ENCODE measurements at places on chromosomes 7 and 10.

- no peak for DNase-seq
Observed at GRCh38 chr10:9613338-9614075, 1404.2 kb upstream of the CELF2 start.

DNA sequence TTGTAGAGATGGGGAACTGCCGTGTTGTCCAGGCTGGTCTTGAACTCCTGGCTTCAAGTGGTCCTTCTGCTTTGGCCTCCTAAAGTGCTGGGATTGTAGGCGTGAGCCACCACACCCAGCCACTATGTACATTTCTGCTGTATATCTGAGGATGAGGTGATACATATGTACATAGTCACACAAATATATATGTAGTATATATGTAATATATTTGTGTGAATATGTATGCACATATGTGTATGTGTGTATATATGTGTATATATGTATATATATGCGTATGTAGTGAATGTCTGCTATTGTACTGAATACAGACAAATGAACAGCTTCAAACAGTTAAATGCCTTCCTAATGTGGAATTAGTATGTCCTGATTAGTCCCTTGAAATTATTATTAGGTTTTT lies 70.3 kb downstream of the EXOC6 start:
- no peak for DNase-seq

DNA sequence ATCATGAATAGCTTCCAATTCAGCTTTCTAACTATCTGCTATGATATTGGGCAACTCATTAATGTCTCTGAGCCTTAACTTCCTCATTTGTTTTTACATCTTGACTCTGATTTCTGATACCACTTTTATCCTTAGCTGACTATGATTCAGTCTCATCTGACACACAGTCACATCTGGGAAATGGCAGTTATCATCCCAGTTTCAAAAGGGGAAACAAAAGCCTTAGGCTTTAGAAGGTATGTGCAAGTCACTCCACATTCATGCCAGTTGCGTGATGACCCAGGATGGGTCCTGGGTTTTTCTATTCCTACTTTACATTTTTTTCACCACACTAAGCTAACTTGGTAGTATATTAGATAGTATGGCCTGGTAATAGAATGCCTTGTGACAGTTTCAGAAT lies 12.7 kb downstream of the SCIN start:
- no peak for DNase-seq

DNA sequence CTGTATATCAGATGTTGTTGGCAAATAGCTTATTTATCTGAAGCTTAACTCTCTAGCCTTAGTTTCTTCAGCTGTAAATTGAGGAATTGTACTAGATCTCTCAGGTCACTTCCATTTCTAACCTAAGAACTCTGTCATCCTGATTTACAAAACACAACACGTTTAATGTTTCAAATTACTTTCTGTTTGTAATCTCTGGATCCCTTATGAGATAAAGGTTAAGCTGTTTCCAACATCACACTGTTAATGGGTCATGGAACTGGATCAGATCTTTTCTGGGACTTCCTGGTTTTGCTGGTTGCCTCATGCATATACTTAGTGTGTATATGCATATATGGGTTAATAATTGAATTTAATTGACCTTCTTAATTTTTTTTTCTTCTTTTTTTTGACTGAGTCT lies 9.9 kb downstream of the SAMD8 start:
- DNase-seq, result no peak

DNA sequence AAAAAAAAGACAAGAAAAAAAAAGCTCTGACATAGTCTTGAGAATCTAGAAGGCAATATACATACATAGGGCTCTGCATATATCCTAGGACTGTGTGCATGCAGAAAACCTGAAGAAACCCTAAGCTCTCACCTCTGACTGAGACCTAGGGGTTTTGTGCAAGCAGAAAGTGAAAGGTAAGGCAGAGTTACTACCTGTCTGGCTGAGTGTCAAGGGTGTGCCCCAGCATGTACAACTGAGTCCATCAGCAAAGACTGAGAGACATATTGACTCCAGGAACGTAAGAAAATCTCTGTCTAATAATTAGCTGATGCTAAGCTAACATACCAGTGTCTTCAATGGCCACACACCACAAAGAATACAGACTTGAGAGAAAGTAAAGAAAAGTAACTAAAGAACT lies 16.3 kb upstream of the HNRNPH3 start:
- DNase-seq, result no peak

DNA sequence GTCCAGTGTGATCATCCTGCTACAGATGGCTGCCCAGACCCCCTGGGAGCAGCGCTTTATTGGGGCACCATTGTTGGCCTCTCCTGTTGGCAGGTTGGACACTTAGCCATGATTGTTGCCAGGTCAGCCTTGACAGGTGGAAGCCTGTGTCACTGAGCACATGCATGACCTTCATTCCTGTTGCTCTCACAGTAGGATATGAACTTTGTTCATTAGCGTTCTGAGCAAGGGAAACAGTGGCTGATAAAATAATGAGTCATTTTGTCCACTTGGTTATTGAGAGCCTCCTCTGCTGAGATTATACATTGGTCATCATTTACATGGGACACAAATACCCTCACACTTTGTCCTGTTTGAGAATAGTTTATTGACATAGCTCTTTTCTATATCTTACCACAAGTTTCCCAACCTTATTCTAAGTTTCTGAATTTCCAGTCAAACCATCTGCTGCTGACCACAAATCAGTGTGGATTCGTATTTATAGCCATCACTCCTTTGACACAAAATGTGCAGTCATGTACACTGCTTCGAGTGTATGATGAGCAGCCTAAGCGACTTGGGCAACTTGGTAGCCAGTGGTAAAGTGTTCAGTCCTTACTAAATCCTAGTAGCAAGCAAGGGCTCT lies 102.6 kb downstream of the TPST1 start:
- no peak for DNase-seq

DNA sequence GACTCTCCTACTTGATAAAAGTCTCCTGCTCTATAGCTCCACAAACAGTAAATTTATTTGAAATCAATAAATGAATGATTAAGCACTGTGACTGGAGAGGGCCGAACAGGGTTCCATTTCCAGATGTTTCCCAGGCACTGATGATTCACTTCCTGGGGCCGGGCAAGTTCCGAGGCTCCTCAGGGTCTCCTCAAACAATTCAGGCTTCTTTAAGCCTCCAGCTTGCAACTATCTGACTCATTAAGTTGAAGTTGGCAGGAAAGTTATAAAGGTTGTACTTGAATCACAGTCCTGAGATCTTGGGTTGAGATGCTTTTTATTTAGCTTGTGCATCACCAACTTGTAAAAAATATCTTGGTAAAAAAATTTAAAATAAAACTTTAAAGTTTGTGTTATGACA lies 612.9 kb downstream of the DNAJB6 start:
- no peak for DNase-seq

- no peak for DNase-seq
Observed at GRCh38 chr10:80443531-80443974, 10.6 kb upstream of the TSPAN14 start.

DNA sequence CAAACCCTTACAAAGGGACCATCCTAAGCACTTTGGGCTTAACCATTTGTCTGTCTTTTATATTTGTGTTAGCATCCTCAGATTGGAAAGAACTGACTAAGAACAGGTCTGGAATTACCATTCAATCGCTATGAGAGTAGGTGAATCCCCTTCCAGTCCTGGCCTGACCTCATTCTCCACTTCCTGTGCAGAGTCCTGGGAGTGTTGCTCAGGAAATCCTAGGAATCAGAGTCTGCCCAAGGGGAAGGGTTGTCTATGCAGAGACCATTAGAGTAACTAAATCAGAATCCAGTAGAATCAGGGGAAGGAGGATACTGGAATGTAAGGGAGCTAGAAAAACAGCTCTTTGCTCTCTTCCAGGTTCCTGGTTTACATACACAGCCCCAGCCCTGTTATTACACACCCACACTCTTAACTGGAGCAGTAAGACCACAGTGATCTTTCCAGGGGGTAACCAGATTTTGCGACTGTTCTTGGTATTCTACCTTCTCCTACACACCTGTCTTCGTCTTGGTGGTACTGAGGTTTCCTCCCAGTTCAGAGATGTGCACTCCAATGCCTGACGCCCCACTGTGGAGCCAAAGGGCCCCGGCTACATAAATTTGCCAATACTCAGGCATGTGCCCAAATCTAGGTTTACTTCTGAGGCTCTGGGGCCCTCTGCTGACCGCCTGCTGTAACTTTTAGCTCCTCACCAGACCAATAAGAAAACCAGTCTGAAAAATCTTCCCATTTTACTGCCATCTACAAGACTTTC lies 103.7 kb downstream of the RNF216 start:
- DNase-seq, result no peak

DNA sequence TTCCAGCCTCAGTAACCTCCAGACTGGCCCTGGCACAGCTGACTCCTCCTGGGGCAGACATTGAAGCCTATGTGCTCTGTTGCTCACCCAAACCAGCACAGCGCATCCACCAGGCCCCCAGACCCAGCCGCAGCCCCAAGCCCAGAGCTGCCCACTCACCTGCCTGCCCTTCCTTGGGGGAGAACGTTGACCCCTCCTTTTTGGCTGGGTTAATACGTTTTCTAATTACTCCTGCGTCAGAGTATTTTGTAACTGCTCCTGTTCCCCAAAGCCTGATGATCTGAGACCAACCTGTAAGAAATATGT lies 106.9 kb upstream of the NPS start:
- no peak for DNase-seq

GRCh38 chr7:30743371-30744074 lies 8.4 kb upstream of the INMT start:
- no peak for DNase-seq

DNA sequence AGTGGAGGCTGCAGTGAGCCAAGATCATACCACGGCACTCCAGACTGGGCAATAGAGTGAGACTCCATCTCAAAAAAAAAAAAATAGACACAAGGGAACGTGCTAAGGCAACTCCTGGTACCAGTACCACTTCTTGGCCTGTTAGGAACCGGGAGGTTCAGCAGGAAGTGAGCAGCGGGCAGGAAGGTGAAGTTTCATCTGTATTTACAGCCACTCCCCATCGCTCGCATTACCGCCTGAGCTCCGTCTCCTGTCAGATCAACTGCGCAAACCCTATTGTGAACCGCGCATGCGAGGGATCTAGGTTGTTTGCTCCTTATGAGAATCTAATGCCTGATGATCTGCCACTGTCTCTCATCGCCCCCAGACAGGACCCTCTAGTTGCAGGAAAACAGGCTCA lies 69.9 kb upstream of the FOXK1 start:
- DNase-seq, result no peak

DNA sequence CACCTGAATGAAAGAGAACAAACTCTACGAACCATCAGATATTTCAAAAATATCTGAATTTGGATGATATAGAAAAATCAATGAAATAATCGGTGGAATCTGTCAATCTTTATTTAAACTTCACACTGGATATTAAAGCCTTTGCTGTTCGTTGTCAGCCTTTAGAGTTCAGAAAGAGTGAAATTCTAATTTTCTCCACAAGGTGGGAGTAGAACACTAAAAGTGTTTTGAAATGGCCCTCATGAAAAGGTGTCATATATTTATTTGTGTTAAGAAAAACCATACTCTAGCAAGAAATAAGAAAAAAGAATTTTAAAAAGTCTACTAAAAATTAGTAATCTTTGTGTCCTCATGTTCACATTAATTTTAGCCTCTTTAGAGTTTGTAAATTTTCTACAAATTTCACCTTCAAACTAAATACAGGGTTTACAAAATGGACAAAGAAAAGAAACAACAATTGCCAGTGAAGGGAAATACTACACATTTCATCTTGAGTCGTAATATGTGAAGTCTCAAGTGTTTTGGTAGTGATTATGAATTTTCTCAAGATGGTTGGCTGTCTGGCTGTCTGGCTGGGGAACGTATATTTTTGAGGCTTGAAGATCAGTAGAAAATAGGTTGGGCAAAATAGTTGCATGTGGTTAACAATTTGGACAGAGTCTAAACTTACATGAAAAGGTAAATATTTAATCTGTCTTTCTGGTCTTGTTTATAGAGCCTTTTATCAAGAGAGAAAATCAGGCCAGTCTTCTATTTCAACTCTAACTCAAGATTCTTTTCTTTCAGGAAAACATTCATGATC lies 43.7 kb downstream of the DNAJB9 start:
- DNase-seq, result no peak

- DNase-seq, result no peak
Observed at GRCh38 chr7:148850564-148850963, 33.5 kb downstream of the EZH2 start.

- no peak for DNase-seq
Observed at GRCh38 chr7:149776289-149776688, 2.9 kb upstream of the ZNF467 start.

GRCh38 chr10:63812501-63812900 lies 291.3 kb downstream of the REEP3 start:
- DNase-seq, result no peak

GRCh38 chr10:6173203-6173602 lies 29.5 kb upstream of the PFKFB3 start:
- DNase-seq, result peak; percentile 38

DNA sequence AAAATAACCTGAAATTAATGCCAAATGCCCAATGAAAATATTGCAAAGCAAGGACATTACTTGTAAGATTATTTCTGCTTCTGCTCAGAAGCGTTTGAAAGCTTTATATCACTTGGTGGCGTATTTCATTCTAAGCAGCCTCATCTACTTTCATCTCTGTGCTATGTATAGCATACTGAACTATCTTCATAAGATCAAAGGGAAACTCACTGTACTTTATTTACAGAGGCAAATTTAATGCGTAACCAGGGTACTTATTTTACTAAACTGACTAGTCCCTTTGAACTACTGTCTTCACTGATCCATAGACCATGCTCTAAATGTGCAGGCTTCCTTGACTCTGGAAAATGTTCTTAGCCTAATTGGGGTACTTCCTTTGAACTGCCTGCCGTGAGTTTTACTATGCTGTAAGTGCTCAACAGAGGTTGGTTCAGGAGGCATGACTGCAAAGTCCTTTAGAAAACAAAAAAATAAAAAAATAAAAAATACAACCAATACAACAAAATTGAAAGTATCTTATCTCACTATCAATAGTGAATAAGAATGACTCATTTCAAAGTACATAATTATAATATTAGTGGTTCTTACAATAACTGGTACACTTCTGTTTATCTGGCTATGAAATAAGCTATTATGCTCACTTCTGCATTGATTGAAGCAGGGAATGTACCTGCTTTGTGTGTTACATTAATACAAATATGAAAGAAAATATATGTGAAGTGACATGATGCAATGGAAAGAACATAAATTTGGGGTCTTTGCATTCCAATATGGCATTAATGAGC lies 41.0 kb upstream of the TSPAN12 start:
- no peak for DNase-seq

GRCh38 chr7:116310141-116310540 lies 99.8 kb downstream of the TES start:
- DNase-seq, result no peak

DNA sequence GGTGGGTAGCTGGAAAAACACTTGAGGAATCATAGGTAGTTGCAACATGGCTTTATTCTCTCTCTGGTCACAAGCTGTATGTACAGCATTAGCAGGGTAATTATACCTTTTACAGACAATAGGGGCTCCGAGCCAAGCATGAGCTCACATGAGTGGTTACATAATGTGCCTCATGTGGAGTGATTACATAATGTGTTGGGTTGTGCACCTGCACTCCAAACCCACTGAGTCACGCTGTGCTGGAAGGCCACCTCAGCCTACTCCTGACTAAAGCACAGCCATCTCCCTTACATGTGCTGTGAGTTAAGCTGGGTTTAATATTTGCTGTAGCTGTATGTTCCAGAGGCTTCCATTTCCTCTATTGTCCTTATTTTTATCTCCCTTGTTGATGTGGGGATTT lies 348.7 kb upstream of the SEMA3C start:
- DNase-seq, result no peak

- DNase-seq, result no peak
Observed at GRCh38 chr10:12639996-12640944, 290.9 kb downstream of the CAMK1D start.

- DNase-seq, result no peak
Observed at GRCh38 chr10:99330347-99330924, 1.3 kb downstream of the CNNM1 start.

GRCh38 chr10:48506147-48506917 lies 98.5 kb downstream of the ARHGAP22 start:
- no peak for DNase-seq
